ENCODE measurements at places on chromosomes 7 and 10.

- no peak for DNase-seq
These were observed 13.4 kb upstream of the AP1S1 start for GRCh38 chr7:101140746-101141382.

DNA sequence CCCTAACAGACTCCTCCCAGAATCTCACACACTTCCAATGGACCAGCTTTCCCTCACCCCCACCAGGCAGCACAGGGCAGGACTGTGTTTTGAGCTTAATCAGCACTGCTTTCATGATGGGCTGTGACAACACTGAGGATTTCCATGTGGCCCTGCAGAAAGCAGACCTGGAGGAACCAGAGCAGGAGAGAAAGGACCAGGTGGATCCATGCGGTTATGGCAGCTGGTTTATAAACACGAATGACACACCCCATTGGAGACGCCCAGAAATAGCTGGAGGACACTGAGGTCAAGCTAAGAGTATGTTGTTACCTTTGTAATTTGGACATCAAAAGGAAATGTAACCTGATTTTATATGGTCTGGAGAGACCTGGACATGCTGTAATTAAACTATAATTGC is 31.7 kb upstream of the HERPUD2 start:
- DNase-seq = no peak

DNA sequence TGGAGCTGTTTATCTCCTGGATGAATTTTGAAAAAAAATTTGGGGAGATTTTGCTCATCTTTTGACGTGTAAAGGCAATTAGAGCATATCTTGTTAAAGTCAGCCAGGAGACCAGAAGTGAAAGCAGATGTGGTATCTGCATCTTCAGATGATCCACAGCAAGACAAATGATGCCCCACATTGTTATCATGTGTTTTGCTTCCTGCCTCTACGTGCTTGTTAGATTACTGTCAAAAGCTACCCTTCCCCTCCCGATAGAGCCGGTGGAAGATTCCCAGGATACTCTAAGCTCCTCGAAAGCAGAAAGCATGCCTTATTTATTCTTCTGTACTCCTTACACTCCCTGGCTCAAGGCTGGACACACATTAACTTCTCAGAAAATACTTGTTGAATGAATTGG is 12.9 kb downstream of the COL17A1 start:
- no peak for DNase-seq

GRCh38 chr10:133324198-133324792 is 12.4 kb downstream of the CALY start:
- DNase-seq = peak; percentile 82

- DNase-seq = no peak
These were observed 232.4 kb downstream of the SLC25A13 start for GRCh38 chr7:96089511-96089910.

DNA sequence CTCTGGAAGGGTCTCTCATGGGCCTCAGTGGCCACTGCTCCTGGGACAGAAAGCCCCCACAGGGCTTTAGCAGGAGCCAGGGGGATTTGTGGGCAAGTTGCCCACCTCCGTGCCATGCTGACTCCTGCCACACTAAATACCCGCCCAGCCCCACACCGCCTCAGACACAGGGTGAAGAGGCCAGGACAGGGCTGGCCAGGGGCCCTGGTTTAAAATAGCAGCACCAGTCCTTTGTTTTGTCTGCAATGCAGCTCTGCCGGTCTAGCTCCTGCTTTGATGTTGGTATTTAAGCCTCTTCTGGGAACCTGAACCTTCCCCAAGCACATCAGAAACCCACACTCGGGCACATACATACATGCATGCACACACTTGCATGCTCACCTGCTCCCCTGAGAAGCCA is 14.4 kb upstream of the TNRC18 start:
- no peak for DNase-seq

- no peak for DNase-seq
These were observed 86.9 kb upstream of the ZNF438 start for GRCh38 chr10:31118556-31118955.

GRCh38 chr10:122659651-122660050 is 40.0 kb downstream of the C10orf120 start:
- DNase-seq = no peak

- DNase-seq = no peak
These were observed 48.5 kb downstream of the SMKR1 start for GRCh38 chr7:129550693-129551360.

GRCh38 chr10:84087202-84087601 is 52.1 kb upstream of the GHITM start:
- no peak for DNase-seq

- no peak for DNase-seq
These were observed 20.8 kb upstream of the HYAL4 start for GRCh38 chr7:123823898-123824753.

DNA sequence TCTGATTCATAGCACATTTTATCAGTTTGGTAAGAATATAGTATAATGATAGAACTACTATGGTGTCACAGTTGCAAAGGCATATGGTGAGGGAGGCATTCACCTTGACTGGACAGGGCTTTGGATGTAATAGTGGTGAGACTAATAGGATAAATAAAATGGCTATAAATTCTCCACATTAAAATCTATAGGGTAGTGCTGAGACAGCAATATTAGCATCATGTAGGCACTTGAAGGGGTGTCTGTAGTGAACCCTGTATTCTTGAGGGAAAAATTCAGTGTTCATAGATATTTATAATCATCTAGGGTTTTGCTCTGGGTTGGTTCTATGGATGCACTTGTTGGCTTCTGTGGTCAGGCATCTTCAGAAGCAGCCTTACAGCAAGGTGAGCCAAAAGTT is 59.3 kb upstream of the ICA1 start:
- no peak for DNase-seq

GRCh38 chr10:29023678-29024077 is 265.2 kb upstream of the LYZL1 start:
- DNase-seq = no peak

- peak; percentile 59 for DNase-seq
These were observed 276.5 kb downstream of the MAGI2 start for GRCh38 chr7:79176859-79177477.

DNA sequence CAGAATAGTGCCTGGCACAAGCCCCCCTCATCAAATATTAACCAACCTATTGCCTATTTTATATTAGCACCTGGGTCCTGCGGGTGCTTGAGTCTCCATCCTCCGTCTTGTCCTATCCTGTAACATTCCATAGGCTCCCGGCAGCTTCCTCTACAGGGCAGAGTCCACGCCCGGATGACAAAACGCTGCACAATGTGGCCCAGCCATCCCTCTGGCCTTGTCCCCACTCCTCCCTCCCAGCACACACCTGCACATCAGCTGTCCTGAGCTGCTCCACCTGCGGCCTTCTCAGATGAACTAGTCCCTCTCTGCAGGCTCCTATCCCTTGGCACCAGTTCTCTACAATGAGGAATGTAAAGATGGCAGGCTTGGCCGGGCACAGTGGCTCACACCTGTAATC is 153.5 kb upstream of the PDE1C start:
- DNase-seq = no peak

GRCh38 chr10:427761-428519 is 261.5 kb downstream of the DIP2C start:
- DNase-seq = no peak

- DNase-seq = no peak
These were observed 92.5 kb downstream of the CFAP58 start for GRCh38 chr10:104446151-104446550.

- DNase-seq = no peak
These were observed 126.7 kb downstream of the DPP6 start for GRCh38 chr7:154178895-154179294.

DNA sequence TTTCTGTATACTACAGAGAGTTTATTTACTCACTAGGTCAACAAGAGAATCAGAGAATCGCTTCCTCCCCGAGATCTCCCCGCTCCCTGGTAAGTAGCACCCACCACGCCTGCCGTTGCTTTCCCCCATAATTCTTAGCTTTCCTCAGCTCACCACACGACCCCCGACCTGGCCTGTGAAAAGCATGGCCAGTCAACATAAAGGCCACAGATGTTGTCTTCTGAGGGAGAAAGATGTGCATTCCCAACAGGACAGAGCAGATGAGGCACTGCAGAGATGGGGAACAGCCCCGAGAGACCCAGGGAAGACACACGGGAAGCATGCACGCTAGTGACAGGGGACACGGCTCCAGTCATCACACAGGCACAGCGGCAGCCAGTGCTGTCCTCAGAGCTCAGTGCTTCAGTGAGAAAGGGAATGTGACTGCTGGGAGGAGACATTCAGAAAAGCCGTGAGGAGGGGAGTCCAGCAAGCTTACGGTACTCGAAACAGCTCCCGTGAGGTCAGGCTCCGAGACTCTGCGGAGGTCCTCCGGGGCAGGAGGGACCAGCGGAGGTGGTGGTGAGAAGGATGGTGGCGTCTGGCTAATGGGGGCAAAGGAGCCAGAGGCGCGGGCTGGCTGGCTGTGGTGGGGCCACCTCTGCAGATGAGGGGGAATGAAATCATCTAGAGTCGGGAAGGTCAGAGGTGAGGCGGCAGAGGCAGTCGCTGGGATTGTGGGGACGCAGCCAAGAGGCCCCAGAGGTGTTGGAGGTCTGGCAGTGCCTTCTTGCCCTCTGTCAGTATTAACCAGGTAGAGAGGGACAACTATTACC is 123.4 kb upstream of the PDLIM1 start:
- no peak for DNase-seq

- peak; percentile 93 for DNase-seq
These were observed 50.6 kb downstream of the PRTFDC1 start for GRCh38 chr10:24901686-24902399.

Measured in hematopoietic multipotent progenitor cell treated with erythropoietin and hydrocortisone succinate and interleukin-3 and kit ligand, for 6 days (in vitro differentiated cells).